ENCODE measurements at places on chromosomes 3 and 15. TPM values are rescaled to one million over a fixed set of nuclear protein-coding genes. Genes with fewer than 3 reads are reported as not detected.

GRCh38 chr3:119033393-119034255 lies 1.0 kb downstream of the IGSF11 start:
- no peak for DNase-seq

DNA sequence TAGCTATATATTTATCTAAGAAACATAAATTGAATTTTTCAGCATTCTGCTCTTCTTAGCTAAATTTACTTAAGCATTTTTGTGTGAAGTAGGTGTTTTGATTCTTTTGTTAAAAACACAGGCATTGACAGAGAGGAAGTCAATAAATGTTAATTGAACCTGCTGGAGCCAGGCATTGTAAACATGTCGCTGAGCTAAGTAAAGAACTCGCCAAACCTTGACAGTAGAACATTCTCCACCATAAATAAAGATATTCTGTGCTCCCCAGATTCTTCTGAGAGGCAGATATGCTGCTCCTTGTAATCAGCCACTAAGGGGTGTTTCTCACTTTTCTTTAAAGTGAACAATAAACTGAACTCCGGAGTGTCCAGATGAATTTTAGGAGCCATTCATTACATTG lies 38.4 kb downstream of the SYNM start:
- DNase-seq, result no peak

DNA sequence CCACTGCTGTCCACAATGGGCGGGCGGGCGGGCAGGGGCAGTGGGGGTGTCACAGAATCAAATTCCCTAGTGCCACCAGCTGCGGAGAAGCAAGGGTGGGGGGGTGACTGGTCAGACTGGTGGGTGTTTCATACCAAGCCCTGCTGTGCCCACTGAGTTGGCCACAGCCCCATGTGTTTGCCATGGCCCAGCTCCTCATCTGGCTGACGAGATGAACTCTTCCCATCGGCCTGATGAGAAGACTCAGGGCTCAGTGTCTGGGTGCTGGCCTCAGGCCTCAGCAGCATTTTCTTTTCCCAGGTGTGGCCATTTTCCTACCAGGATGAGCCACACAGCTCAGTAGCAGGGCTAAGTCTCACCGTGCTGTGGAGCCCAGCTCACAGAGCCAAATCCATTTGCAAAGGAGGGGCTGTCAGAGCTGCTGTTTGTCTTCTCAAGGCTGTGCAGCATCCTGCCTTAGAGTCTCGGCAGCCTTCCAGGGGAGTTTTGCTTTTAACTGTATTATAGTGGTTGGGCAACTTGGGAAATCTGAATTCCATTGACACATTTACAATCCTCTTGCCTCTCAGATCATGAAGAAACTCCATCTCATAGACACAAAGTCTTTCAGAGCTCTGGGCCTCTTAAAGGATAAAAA lies 176.8 kb downstream of the ABHD5 start:
- peak; percentile 52 for DNase-seq

DNA sequence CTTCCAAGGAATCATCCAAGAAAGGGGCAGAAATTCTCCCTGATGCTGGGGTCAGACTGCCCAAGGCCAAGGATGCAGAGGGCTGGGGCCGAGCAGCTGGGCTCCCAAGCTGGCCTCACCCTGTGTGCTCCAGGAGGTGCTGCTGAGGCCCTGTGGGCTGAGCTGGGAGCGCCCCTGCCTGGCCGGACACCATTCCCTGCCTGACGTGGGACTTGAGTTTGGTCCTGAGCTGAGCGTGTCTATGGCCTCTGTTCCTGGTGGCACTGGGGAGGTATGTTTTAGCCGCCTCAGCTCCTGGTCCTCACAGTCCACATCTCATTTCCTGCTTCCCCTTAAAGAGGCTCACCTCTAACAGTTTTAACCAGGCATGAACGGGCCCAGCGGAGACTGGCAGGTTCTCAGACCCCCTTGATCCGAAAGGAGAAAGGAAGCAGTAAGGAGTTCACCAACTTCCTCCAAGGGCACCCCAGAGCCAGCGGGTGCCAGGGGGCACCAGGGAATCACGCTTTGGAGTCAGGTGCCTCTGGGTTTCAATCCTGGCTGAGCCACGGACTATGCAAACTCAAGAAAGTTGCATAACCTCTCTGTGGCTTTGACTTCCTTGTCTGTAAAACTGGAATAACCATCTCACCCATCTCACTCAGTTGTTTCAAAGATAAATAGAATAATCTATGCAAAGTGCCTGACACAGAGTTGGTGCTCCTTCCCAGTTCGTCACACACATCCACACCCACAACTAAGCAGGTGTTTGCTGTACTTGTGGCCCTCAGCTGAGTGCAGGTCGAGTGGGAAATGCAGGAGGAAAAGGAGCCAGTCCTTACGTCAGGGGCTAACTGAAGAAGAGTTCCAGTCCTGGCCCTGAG lies 48.6 kb downstream of the SLC12A8 start:
- DNase-seq, result peak; percentile 43

- DNase-seq, result peak; percentile 35
Observed at GRCh38 chr15:38844736-38845135, 280.1 kb upstream of the RASGRP1 start.

Gene LRRC49
- 31.5 TPM for total RNA-seq
